ENCODE measurements at places on chromosomes 7 and 10.

DNA sequence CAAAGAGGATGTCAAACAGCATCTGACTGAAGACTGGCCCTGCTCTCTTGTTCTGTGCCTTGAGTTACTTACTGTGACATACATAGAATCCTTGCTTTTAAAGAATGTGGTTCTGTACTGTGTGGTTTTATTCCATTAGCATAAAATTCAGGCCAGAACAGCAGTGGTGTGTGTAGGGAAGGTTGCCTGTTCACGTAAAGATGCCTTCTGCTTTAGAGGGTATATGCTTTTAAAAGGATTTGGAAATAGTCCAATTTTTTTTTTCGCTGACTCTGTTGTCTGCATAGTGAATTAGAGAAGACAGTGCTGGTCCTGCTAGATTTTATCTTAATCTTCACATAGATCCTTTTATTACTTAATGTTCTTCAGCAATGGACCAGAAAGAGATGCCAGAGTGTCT, 470.8 kb upstream of the SEMA3A start:
- DNase-seq: no peak

DNA sequence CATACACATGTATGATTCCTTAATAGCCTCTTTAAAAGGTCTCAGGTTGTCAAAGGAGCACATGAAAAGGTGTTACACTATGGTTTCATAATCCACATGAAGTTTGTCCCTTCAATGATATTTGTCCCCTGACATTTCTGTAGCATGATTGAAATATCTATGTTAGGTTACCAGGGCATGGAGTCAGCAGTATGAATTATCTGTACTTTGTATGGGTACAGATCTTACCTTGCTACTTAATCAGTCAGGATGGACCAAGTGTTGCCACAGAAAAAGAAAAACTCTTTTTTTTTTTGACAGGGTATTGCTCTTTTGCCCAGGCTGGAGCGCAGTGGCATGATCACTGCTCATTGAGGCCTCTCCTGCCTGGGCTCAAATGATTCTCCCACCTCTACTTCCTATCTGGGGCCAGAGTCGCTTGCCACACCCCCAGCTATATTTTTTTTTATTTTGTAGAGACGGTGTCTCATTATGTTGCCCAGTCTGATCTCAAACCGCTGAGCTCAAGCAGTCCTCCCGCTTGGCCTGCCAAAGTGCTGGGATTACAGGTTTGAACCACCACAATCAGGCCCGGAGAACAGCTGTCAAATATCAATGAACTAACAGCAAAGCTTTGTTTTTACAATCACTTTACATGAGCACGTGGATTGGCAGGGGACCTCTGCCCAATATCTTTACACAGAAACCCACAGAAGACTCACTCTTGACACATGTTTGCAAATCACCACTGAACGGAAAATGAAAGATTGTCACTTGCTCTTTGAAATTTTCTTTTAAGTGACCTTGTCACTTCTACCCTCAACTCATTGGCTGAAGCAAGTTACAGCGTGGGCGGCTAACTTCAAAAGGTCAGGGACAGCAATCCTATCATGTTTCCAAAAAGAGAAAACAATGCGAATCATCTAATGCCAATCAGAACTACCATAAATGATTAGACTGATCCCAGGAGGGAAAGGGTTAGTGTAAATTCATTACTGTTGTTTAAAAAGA, 140.2 kb downstream of the PRKG1 start:
- DNase-seq: no peak

- no peak for DNase-seq
Measured at GRCh38 chr10:43166207-43166879, 28.1 kb downstream of the CSGALNACT2 start.

DNA sequence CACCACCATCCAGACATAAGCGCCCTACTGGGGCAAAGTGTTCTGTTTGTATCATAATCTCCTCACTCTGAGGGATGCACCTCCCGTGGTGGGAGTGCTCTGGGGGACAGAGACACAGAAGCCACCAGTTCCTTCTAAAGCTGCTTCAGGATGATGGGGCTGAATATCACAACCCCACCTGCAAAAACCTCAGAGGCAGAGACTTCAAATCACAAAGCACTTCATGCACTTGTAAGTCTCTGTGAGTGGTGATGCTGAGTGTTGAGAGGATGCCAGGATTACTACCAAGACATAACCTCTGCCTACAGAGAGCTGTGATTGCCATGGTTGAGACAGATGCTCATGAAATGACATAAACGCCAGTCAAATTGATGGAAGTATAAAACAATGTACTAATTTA, 255.5 kb downstream of the CALN1 start:
- DNase-seq: no peak

Measured in KG1 (cell line).